Mesothelial cell of epicardium (in vitro differentiated cells): ENCODE measurements at places on chromosomes 2 and 18.

DNA sequence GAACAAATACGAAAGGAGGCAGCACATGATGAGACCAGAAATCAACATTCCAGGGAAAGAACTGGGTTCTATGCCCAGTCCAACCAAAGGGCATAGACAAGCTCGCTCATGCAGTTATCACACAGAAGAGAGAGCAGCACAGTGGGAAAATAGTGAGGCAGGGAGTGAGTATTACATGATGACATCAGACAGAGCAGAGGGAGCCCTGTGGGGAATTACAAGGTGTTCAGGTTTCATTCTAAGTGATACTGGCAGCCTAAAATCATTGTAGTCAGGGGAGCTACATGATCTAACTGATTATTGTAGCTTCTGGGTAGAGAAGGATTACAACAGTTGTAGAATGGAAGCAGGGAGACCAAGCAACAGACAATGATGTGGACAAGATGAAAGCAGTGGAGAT lies 658.5 kb downstream of the ARHGAP15 start:
- no peak for DNase-seq

DNA sequence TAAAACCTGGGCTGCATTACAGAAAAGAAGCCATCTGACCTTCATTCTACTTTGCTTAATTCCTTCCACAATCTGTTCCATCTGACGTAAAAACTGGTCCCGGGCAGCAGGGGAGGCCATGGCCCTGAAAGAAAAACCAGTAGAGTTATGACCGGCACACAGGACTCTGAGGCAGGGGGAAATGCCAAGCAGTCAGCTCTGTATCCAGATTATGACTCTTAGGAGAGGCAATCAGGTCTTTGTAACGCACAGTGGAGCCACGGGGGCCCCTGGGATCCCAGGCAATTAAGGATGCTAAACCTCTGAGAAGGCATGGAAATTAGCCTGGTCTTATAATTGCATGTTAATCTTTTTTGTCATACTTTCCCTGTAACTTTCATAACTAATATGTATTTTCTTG lies 78.4 kb downstream of the CCDC93 start:
- no peak for DNase-seq

GRCh38 chr2:54906716-54907115 lies 143.5 kb downstream of the RTN4 start:
- no peak for DNase-seq

- DNase-seq = no peak
Observed at GRCh38 chr2:231676243-231676642, 32.1 kb upstream of the PTMA start.

DNA sequence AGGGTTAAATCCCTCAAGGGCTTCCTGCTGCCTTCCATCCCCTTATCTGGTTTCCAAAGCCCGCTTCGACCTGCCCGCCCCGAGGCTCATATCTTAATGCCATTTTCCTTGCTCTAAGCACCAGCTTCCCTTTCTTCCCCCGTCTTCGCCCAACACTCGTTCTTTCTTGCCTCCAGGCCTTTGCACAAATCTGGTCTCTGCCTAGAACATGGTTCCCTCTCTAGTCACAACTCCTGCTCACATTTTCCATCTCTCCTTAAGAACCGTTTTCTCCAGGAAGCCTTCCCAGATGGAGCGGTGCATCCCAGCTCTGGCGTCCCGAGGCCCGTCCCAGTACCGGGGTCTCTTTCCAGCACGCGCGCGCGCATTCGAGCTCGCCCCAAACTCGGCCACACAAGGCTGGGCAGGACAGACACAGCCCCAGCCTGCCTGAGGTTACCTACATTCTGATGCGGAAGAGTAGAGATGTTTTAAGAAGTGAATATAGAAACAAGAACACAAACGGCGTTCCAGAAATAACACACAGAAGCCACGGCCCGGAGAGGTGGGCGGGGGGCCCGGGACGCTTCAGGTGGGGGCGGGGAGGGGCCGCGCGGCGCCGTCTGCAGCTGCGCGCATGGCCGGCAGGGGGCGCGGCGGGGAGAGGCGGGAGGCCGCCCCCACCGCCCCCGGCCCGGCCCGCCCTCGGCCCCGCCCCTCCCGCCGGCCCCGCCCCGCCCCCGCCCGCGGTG lies at the start of gene DGKD:
Gene DGKD, plus strand, starts transcription at position 726 of the 731 bp plus-strand sequence. CDS start 25 bp downstream, outside the sequence.
- DNase-seq = peak; percentile 81

DNA sequence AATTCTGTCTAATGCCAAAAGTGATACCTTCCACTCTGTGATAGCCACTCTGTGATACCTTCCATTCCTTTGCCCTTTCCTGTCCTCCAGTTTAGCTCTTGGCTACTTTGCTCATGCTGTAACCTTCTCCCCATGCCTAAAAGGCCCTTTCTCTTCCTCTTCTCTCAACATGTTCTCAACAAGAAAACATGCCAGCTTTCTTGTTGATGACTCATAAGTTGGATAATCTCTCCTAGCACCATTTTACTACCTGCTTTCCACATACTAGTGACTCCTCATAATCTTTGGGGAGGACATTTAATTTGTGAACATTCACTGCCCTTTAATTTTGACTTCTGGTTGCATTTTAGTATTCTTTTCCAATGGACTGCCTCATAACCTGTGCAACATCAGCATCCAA lies 55.9 kb upstream of the NT5C1B start:
- no peak for DNase-seq

- no peak for DNase-seq
Observed at GRCh38 chr2:126614524-126615227, 41.3 kb upstream of the GYPC start.

GRCh38 chr2:85523903-85524335 lies 15.0 kb upstream of the MAT2A start:
- no peak for DNase-seq

DNA sequence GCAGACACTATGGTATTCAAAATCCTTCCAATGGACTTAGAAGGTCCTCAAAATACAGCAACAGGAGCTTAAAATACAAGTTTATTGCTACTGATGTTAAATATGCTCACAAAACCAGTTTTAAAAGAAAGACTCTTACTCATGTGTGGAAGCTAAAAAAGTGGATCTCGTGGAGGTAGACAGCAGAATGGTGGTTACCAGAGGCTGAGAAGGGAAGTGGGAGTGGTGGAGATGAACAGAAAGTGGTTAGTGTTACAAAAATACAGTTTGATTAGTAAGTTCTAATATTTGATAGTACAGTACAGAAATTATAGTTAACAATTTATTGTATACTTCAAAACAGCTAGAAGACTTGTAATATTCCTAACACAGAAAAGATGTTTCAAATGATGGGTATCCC lies 12.1 kb downstream of the ADAM17 start:
- no peak for DNase-seq

GRCh38 chr2:237774811-237775553 lies 23.6 kb upstream of the RBM44 start:
- DNase-seq = no peak

DNA sequence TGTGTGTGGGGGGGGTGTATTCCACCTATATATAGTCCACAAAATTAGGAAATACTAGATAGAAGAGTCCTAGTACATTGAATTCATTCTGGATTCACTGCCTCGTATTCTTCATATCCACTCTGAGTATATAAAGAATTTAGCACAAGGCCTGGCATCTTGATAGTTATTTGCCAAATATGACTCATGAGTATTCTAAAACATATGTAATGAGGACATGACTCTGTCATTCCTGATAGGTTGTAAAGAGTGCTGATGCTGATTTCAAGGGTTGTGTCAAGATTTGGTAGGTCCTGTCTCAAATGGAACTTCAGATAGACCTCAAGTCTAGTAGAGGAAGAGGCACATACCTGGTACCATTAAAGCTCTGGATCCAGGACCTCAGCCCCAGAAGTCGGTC lies 173.4 kb upstream of the BOD1L2 start:
- DNase-seq = no peak

DNA sequence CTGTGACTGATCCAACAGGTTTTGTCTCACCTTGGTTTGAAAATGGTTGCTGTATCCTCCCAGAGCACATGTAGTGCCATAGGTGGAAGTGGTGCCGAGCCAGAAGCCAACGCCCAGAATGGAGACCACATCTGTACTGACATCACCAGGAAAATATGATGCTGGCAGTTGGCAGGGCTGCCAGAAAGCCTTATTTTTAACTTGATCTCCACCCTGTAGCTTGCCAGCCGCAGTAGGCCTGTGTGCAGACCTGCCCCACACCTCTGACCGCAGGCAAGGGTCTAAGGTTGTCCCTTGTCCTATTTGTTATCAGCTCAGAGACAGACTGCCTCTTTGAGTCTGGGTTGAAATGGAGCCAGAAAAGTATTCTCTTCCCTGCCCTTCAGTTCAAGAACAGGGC lies 123.5 kb upstream of the EML6 start:
- no peak for DNase-seq

DNA sequence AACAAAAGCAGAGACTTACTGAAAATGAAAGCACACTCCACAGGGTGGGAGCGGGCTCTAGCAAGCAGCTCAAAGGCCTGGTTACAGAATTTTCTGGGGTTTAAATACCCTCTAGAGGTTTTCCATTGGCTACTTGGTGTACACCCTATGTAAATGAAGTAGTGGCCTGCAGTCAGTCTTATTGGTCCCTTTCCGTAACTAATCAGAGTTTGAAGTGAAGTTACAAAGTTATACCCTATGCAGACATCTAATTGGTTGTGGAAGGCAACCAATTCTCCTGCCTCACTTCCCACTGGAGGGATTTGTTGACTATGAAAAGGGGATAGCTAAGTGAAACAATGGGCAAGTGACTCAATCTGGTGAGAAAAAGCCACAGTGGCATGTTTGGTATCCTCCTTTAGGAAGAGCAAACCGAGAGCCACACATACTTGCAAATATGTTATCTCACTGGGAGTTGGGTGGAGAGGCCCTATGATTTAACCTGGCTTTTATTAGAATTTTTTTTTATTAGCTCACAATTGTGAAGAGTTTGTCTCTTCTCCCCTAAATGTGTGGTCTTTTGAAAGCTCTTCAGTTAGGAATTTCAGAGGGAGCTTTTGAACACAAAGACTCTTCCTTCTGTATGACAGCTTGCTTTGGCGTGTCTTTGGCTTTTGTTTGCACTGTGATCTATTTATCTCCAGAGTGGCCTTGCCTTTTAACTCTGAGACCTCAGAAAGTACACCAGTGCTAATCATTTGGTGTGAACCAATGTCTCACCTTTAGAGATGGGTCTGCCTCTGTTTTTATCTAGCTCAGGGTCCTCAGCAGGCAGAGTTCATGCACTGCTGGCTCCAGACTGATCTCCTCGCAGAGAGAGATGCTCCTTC lies 69.6 kb downstream of the MAP4K4 start:
- no peak for DNase-seq

- DNase-seq = no peak
Observed at GRCh38 chr2:173226899-173227698, 127.6 kb upstream of the CDCA7 start.

- no peak for DNase-seq
Observed at GRCh38 chr2:239264838-239265651, 135.8 kb downstream of the HDAC4 start.

DNA sequence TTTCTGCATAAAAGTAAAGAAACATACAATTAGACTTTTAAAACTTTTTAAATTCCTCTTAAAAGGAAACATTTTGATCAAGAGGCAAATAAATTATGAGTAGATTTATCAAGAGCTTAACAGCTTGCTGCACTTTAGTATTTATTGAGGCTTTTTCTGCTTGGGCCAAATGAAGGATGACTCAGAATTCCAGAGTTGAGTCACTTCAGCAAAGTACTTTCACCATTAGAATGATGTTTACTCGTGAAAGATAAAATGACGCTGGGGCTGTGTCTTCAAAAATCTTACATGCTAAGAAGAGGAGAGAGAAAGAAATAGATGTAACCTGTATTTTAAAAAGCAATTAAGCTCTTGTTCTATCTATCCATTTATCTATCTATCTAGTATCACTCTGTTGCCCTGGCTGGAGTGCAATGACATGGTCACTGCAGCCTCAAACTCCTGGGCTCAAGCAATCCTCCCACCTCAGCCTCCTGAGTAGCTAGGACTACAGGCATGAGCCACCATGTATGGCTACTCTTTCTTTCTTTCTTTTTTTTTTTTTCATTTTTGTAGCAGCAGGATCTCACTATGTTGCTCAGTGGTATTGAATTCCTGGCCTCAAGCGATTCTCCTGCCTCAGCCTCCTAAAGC lies 75.3 kb upstream of the RIOK3 start:
- no peak for DNase-seq

- no peak for DNase-seq
Observed at GRCh38 chr2:210496512-210496911, 20.0 kb upstream of the LANCL1 start.

- no peak for DNase-seq
Observed at GRCh38 chr18:56097621-56098020, 509.6 kb upstream of the TCF4 start.

DNA sequence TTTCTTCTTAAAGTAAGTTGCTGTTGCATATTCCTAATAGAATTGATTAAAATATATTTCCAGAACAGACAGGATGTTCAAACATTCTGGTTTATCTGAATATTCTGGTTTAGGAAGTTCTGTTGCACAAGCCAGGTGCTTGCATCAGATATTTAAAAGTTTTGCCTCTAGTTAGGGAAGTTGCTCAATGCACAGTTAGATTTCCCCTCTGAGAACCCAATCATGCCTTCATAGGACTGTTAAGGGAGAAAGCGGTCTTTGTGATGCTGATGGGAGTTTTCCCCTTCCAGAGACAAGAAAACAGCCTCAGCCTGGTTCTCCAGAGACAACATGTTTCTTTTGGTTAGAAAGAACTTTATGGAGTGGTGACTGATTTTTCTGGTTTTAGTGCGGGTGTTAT lies 65.6 kb upstream of the REV1 start:
- no peak for DNase-seq

DNA sequence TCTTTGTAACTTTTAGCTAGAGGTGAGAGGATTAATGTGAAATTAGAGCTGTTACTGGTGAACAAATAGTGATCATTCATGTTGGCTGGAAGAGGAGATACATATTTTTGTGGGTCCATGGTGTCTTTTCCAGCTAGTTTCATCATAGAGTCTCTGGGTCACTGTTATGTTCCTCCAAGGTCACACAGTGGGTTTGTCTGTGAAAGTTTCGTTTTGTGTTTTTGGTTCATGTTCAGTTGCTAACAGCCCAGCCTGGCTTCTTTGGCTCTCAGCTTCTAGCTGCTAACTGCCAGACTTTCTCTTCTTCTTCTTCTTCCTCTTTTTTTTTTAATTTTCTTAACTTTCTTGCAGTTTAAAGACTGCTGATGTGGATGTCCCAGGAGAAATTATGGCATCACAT lies 480.0 kb upstream of the SYT4 start:
- DNase-seq = no peak

DNA sequence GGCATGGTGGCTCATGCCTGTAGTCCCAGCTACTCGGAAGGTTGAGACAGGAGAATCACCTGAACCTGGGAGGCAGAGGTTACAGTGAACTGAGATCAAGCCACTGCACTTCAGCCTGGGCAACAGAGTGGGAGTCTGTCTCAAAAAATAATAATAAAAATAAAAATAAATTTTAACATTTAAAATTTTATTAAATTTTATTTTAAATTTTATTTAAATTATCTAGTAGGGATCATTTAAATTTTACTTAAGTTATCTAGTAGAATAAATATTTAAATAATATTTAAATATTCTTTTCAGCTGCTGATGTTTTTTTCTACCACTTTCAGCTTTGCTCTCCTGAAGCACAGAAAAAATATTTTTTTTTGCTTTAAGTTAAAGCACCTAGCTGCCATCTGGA lies 10.4 kb downstream of the COBLL1 start:
- DNase-seq = no peak

- DNase-seq = no peak
Observed at GRCh38 chr2:144448389-144449027, 71.4 kb downstream of the ZEB2 start.
